ENCODE measurements at places on chromosomes 1 and 21. TPM values are rescaled to one million over a fixed set of nuclear protein-coding genes. Genes with fewer than 3 reads are reported as not detected.
A peak's percentile ranks its signal among the peaks of the same experiment; 100 is the strongest.

- no peak overlapping the region for H3K4me3 ChIP-seq
- H3K27ac ChIP-seq: no peak overlapping the region
- no peaks in the 10 kb centered on the region for H3K4me1 ChIP-seq
- no peaks in the 10 kb centered on the region for H3K36me3 ChIP-seq
Observed at GRCh38 chr1:210597555-210598134, 268.9 kb downstream of the HHAT start.

PTPRC gene
- 1.9 TPM for polyA plus RNA-seq

ADAM30 gene
- not detected for polyA plus RNA-seq

DNA sequence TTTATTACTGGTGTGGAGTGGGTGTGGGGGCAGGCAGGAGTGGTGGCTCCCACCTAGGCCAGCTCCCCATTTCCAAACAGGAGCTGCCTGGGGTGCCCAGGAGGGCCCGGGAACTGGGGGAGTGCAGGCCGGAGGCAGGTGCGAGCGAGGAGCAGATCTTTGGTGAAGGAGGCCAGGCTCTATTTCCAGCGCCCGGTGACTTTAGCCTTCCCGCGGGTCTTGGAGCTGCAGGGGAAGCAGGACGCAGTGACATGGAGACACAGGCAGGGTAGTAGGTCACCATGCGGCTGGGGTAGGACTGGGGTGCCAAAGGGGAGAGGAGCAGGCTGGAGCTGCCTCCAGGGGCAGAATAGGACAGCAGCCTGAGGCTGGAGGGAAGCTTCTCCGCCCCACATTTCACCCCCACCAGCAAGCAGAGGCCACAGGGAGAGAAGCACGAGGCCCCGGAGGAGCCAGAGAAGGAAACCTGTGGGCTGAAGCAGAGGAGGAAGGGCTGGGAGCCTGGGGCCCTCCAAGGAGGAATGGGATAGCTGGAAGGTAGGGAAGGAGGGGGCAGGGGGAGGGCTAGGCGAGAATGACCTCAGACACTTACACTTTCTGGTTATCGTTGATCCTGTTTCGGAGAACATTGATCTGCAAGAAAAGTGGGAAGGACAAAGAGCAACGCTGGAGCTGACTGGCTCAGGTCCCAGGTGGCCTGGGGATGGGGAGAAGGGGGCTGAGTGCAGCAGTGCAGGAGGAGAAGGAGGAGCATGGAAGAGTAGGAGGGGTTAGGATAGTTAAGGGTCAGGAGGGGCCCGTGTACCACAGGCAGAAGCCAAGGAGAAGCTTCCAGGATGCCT lies 18.2 kb downstream of the TNNT2 start:
- H3K27me3 ChIP-seq: no peaks in the 10 kb centered on the region
- DNase-seq: no peak
- H3K27ac ChIP-seq: no peak overlapping the region
- no peak overlapping the region for H3K4me3 ChIP-seq

DNA sequence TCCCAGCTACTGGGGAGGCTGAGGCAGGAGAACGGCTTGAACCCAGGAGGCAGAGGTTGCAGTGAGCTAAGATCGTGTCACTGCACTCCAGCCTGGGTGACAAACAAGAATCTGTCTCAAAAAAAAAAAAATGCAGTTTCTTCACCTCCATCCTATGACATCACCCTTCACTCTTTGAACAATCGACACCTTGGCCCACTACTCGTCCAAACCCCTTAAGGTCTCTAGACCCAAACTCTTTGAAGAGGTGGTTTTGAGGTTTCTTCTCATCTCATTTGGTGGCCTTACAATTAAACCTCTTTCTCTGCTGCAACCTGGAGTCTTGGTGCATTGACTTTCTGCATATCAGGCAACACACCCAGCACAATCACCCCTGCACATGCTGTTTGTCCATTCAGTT lies 86.1 kb downstream of the SLC16A1 start:
- no peak for DNase-seq
- no peaks in the 10 kb centered on the region for H3K4me1 ChIP-seq
- no peaks in the 10 kb centered on the region for H3K36me3 ChIP-seq

GRCh38 chr21:33578214-33578613 lies 10.3 kb downstream of the DONSON start:
- H3K27me3 ChIP-seq: no peaks in the 10 kb centered on the region
- H3K27ac ChIP-seq: no peak overlapping the region
- DNase-seq: no peak
- no peaks in the 10 kb centered on the region for H3K36me3 ChIP-seq
- H3K4me3 ChIP-seq: no peak overlapping the region
- no peaks in the 10 kb centered on the region for H3K4me1 ChIP-seq

DNA sequence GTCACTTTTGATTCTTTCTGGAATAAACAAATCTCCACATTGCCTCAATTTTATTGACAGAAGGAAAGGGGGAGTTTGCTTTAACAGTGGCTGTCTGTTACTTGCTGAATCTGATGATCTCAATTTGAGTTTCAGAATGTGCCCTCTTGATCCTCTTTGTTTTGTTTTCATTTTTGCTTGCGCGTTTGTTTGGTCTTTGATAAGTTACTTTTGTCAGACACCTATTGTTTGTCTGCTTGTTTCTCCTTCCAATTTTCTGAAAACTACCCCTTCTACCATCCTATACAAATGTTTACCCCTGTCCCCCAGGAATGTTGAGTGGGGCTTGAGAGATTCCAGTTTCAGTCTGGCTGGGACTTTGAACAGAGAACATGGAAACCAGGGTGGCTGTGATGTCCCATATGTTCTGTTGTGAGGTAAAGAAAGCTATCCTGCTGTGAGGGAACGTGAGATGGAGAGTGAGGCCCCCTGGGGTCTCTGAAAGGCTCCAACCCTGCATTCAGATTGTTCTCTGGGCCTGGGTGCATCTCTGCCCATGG lies 11.8 kb upstream of the XCL2 start:
- H3K36me3 ChIP-seq: no peaks in the 10 kb centered on the region
- no peak overlapping the region for H3K27ac ChIP-seq
- no peak for DNase-seq
- no peaks in the 10 kb centered on the region for H3K4me1 ChIP-seq

GRCh38 chr1:61111084-61112004 lies 29.0 kb downstream of the NFIA start:
- H3K27me3 ChIP-seq: no peaks in the 10 kb centered on the region
- no peaks in the 10 kb centered on the region for H3K36me3 ChIP-seq
- H3K4me3 ChIP-seq: no peak overlapping the region
- no peak overlapping the region for H3K27ac ChIP-seq
- peaks cover 3% of the 10 kb centered on the region for H3K4me1 ChIP-seq

GRCh38 chr1:192059407-192059806 lies 98.9 kb upstream of the RGS18 start:
- no peak overlapping the region for H3K27ac ChIP-seq
- H3K4me1 ChIP-seq: no peaks in the 10 kb centered on the region
- H3K36me3 ChIP-seq: no peaks in the 10 kb centered on the region
- no peak overlapping the region for H3K4me3 ChIP-seq

GRCh38 chr1:156675210-156676113 lies 1.7 kb downstream of the NES start:
- no peaks in the 10 kb centered on the region for H3K4me1 ChIP-seq
- peaks cover 3% of the 10 kb centered on the region for H3K27me3 ChIP-seq
- H3K4me3 ChIP-seq: peak overlapping the region; percentile 37
- no peak for DNase-seq
- peak overlapping the region; percentile 33 for H3K27ac ChIP-seq
- H3K36me3 ChIP-seq: no peaks in the 10 kb centered on the region

DNA sequence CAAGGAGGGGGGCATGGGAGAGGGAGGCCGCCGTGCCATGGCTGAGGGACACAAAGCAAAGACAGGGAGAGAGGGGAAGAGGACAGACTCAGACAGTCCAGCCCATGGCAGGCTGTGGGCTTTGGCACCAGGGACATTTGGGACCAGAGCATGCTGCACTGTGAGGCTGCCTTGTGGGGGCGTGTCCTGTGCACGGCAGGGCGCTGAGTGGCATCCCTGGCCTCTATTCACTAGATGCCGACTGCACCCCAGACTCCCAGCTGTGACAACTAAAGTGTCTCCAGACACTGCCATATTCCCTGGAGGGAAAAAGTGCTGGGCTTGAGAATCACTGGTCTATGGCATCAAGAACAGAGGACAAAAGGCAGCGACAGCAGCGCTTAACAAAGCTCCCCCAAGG lies 18.6 kb upstream of the PRDM15 start:
- no peaks in the 10 kb centered on the region for H3K27me3 ChIP-seq
- H3K36me3 ChIP-seq: no peaks in the 10 kb centered on the region
- no peak overlapping the region for H3K4me3 ChIP-seq
- DNase-seq: no peak
- H3K27ac ChIP-seq: no peak overlapping the region
- H3K4me1 ChIP-seq: peaks cover 4% of the 10 kb centered on the region

DNA sequence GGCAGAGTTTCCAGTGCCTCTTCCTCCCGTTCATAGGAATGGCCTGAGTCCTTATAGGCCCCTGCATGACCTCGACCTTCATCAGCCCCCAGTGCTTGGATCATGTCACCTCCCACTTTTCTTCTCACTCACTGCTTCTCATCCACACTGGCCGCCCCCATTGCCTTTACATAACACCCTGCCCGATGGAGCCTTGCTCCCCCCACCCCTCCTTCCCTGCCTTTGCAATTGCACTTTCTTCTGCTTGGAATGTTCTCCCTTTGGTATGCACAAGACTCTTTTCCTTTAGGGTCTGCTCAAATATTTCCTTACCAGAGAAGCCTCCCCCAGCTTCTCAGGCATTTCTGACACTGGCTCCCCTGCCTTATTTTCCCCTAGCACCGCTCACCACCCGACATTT lies 125.2 kb upstream of the KCNJ6 start:
- H3K27me3 ChIP-seq: no peaks in the 10 kb centered on the region
- no peak for DNase-seq
- no peak overlapping the region for H3K4me3 ChIP-seq
- no peaks in the 10 kb centered on the region for H3K4me1 ChIP-seq
- no peak overlapping the region for H3K27ac ChIP-seq

DNA sequence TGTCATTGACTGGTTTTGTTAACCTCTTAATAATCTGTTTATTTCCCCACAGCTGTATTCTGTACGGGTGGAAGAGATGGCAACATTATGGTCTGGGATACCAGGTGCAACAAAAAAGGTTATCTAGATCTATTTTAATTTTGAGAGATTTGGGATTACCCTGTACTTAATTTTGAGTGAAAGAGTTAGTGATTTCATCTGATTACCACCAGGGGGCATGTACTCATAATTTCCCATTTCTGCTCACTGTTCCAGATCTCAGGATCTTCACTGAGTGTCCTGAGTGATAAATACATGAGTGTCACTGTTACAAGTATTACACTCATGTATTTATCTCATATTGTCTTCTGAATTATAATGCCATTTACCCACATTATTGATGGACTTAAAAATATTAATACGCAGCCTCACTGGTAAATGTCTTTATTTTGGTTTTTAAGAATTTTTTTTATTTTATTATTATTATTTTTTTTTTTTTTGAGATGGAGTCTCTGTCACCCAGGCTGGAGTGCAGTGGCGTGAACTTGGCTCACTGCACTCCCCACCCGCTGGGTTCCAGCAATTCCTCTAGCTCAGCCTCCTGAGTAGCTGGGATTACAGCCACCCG lies 27.4 kb downstream of the DTL start:
- H3K4me3 ChIP-seq: no peak overlapping the region
- no peaks in the 10 kb centered on the region for H3K4me1 ChIP-seq
- no peak for DNase-seq
